ENCODE measurements at places on chromosomes 11 and 22. TPM values are rescaled to one million over a fixed set of nuclear protein-coding genes. Genes with fewer than 3 reads are reported as not detected.

DNA sequence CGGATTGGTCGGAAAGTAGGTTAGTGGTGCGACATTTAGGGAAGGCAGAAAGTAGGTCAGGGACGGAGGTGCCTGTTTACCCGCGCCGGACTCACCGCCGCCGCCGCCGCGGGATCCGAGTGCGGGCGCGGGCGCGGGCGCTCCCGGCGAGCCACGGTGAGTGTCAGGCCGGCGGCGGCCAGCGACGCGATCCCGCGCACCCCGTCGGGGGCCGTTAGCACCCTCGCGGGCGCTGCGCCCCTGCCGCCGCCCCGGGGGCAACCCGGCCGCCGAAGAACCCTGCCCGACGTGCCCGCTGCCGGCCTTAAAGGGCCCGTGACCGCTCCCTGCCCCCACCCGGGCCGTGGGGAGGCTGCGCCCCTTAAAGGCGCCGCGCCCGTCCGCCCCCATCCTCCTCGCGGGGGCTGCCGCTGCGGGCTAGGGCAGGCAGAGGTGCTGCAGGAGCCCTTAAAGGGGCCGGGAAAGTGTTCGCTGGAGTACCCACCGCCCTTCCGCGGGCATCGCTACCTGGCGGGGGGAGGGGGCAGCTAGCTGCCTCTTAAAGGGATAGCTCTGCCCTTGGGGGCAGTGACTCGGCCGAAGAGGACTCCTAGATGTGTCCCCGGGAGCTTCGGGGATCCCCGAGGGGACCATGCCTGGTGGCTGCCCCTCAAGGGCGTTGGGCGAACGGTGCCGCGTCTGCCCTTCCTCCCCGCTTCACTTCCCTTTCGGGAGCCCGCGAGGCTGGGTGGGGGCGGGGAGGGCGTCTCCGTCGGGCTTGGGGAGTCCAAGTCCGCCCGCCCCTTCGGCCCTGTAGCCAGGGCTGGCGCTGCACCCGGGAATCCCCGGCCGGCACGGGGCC, at the start of gene BMAL1:
BMAL1 (plus strand) TSS at position 23 of the 841 bp plus-strand sequence. CDS start 76,519 bp downstream, outside the sequence.
- peak; percentile 39 for DNase-seq

The STX5 gene
- total RNA-seq, result 32.8 TPM

- DNase-seq, result no peak
These were observed 57.7 kb upstream of the LINC01488 start for GRCh38 chr11:69423611-69424385.

- no peak for DNase-seq
These were observed 18.8 kb downstream of the MCM5 start for GRCh38 chr22:35418731-35419130.

DNA sequence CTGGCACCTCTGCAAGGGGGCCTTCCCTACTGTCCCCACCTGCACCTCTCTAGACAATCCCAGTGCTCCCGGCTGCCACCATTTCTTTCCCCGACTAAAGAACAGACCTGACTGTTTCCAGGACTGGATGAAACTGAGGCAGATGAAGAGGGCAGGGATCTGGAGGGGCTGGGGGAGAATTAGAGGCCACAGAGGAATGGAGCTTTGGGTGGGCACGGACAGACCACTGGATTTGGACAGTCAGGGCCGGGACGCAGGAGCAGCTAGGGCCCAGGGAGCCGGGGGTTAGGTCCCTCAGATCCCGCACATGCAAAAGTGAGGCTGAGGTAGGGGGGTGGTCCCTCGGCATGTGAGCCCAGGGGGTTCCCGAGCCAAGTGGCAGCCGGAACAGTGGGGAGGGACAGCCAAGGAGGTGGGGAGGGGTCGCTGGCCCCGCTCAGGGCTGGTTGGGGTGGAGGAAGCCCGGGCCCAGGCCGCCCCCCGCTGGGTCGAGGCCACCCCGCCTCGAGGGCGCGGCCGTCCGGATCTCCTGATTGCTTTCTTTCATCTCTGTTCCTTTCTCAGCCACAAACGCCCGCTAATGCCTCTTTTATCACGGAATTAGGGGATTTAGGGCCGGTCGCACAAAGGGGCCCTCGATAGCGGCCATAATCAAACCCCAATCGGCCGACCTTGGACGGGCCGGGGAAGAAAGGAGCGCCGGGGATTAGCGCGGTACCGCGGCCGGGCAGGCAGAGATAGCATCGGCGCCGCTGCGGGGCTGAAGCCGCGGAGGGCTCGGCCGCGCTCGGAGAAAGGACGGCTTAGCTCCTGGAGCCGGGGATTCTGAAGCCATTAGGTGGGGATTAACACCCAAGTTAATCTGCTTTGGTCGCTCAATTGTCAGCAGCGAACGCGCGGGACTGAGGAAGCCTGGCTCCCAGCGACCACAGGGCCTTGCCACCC, 9.3 kb downstream of the SLC25A1 start:
- DNase-seq, result no peak

GRCh38 chr11:115616971-115617370, 112.8 kb upstream of the CADM1 start:
- DNase-seq, result peak; percentile 75

DNA sequence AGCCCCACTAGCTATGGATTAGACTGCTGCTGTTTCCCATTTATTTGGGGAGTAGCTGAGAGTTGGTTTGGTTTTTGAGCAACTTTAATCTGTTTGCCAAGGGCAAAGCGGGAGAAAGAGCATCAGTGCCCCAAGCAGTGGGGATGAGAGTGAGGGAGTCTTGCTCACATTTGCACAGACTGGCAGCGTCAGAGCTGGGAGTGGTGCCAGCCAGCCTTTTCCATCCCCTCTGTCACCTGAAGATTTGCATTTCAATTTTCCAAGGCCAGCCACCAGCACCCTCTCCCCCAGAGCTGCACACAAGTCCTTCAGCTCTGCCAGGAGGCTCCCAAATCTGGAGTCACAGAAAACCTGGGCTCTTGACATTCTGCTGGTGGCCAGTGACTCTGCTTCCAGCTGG, 21.0 kb upstream of the UVRAG start:
- no peak for DNase-seq

GRCh38 chr11:3090096-3090901, 33.1 kb upstream of the CARS1 start:
- DNase-seq, result no peak

DNA sequence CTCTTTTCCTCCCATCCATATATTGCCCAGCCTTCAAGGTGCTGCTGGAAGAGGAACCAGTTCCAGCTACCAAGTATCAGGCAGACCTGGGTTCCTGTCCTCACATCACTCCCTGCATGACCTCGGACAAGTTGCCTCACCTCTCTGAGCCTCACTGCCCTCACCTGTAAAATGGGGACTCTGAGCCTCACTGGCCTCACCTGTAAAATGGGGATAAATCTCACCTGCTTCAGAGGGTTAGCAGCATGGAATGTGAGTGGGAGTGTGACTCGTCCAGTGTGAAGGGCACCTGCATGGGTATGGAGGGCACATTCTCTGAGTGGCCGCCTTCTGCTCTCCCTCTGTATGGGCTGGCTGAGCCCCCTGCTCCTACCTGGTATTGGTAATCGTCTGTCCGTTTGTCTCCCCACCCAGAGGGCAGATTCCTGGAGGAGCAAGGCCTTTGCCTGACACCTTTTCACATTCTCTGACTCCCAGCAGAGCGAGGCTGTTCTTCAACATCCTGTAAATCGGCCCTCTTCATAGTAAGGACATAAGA, 3.7 kb downstream of the GRIK4 start:
- no peak for DNase-seq

The TOM1 gene
- total RNA-seq, result 13.7 TPM

DNA sequence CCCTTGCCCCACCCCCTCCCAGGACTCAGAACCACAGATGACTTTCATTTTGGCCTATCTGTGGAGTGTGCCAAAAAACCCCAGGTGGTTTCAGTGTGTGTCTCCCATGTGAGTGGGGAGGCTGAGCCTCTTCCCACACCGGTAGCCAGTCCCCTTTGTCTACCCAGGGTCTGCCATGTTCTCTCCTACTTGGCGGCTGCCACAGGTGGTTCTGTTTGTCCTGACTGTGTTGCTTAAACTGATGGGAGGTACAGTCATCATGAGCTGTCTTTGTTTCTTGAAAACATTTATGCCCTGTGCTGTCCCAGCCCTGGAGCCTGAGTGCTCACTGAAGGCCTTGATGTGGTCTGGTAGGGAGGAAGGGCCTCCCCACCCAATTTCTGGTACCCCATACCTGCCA, 39.7 kb upstream of the SUSD2 start:
- peak; percentile 57 for DNase-seq

The MOGAT2 gene
- total RNA-seq, result not detected

DNA sequence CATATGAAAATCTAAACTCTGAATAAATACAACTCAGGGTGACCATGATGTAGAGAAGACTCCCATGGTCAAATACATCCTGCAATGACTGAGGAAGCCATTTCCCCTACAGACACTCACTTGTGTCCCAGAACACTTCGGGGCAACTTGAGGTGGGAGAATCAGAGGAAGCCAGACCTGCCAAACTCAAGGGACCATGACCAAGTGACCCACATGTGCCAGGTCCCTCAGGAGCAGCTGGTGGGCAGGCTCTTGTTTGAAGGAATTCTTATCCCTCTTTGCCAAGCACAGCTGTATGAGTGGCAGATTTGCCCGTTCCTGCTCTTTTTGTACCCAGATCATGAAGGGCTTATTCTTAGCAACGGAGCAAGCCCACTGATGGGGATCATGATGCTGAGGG, 17.8 kb downstream of the SPATA19 start:
- DNase-seq, result no peak

DNA sequence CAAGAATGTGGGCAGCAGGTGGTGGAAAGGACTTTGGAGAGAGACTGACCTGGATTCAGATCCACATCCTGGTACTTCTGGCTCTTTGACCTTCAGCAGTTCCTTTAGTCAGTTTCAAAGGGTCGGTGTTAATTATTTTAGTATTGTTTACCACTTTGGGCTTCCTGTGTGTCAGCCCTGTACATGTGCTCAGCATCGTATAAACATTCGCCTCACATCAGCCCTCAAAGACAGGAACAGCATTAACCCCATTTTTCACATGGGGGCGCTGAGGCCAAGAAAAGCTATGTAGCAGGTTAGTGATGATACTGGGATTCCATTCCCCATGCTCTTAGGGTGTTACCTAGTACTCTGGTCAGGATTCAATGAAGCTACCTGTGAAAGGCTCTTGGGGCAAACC, 72.1 kb upstream of the YWHAH start:
- DNase-seq, result no peak

Measured in HT1080 (cell line).